Thyroid gland (tissue), 4 donors: ENCODE measurements at places on chromosomes 6 and 20. TPM values are rescaled to one million over a fixed set of nuclear protein-coding genes. Genes with fewer than 3 reads are reported as not detected.

PSORS1C2 gene
- not detected for total RNA-seq

DNA sequence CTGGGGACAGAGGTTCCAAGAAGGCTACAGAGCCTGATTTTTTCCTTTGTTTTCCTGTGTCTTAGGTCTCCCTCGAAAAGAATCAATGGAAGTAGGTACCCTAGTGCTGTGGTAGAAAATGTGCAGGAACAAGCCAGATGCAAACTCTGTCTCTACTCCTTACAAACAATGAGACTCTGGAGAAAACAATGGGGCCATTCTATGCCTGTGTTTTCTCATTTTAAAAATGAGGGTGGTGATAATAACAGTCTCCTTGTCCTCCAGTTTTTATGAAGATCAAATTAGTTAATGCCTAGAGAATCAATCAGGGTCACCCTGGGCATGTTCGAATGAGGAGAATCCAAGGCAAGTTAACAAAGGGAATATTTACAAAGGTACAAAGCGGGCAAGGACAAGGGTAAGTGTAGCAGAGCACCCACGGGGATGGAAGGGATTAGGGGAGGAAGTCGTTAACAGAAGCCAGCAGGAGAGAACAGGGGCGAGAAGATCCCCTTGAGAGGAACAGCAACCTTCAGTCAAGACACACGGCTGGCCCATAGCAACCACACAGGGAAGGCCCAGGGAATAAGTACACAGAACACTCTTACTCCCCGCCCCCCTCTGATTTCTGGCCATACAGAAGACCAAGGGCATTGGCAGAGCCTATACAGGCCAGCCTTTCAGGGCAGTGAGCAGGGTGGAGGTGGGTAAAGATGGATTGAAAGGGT, 342.8 kb downstream of the PTPRT start:
- DNase-seq = no peak

GRCh38 chr6:78538002-78538401, 329.3 kb upstream of the IRAK1BP1 start:
- no peak for DNase-seq

DNA sequence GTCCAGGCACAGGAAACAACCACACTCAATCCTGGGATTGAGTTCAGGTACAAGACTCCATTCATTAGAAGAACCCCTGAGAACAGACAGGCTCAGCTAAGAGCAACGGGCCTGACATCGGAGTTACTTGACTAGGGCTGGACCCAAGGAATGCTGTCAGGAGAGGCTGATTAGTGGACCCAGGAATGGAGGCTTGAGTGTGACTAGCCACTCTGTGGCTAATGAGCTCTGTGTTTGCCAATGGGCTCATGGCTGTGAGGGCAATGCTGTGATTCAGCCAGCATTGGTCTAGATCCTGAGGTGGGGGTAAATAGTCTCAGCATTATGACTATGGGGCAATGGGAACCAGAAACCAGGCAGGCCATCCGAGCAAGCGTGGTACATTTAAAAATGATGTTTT, 71.8 kb downstream of the RIOK1 start:
- DNase-seq = no peak

GRCh38 chr6:39933669-39934130, 562 bp downstream of the MOCS1 start:
- no peak for DNase-seq

AVP gene
- not detected for total RNA-seq

GRCh38 chr6:118514689-118515088, 33.4 kb upstream of the PLN start:
- no peak for DNase-seq

DNA sequence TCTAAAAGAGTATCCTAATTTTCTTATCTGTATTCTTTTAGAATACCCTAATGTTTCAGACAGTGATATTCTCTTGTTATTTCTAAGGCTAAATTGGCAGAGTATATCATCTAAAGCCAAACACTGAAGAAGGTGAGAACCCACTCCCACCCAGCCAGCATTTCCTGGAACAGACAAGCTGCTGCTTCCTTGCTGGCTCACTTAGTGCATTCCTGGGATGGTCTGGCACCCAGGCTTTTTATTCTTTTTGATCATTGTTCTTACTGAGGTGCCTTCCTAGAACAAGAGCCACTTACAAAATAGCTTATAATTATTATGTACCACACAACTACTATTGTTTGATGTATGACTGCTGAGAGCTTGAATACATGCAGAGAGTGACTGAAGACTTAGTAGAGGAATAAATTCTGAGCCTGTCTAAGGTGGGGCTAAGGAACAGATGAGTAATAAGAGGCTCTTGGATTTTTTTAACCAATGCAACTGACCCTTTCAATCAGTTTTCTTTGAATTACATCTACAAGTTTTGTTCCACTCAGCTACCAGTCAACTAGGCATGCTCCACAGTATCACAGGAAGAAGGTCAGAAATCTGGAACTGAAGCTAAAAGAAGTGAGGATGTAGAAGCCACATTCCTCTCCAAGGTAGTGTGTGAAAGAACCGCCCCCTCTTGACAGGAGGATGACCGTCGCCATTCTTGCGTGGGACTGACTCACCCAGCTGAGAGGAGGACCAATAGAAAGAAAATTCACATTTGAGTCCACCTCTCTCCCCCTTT, 30.1 kb downstream of the PRPH2 start:
- peak; percentile 85 for DNase-seq

TMEM244 gene
- not detected for total RNA-seq

GRCh38 chr6:17493286-17493685, 99.9 kb downstream of the CAP2 start:
- DNase-seq = no peak

DNA sequence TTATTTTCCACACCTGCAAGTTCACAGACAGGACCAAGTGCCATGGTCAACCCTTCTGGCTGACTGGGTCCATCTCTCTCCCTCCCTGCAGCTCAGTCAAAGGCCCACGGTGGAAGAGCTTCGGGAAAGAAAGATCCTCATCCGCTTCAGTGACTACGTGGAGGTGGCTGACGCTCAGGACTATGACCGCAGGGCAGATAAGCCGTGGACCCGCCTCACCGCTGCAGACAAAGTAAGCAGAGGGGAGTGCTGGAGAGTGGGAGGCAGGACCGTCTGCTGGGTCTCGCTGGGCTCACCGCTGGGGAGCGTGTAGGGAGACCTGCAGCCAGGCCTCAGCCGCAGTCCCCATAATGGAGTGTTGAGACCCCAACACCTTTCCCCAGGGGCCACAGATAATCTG, 45.0 kb downstream of the TBC1D7 start:
- no peak for DNase-seq

- no peak for DNase-seq
Measured at GRCh38 chr6:166438211-166438861, 55.6 kb upstream of the MPC1 start.

DNA sequence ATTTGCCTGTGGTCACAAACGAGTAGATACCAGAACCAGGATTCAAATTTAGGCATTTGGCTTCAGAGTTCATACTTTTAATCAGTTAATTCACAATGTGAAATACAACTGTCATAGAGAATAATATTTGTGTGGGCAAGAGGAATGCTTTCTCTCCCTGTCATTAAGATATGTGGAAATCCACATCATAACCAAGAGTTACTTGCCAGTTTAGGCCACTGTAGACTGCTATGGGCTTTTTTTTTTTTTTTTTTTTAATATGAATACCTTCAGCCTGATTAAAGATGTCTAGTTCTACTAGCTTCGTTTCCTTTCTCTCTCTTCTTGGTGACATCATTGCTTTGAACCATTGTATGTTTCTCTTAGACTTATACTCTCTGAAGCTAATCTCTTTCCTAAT, 244.9 kb downstream of the ZFAND3 start:
- no peak for DNase-seq

- DNase-seq = no peak
Measured at GRCh38 chr6:42394151-42394550, 57.6 kb downstream of the TRERF1 start.

- DNase-seq = no peak
Measured at GRCh38 chr6:49649988-49650387, 13.3 kb upstream of the RHAG start.

GRCh38 chr20:38859070-38859690, 53.7 kb downstream of the PPP1R16B start:
- no peak for DNase-seq

- peak; percentile 21 for DNase-seq
Measured at GRCh38 chr6:133768656-133769295, 120.1 kb upstream of the TCF21 start.

- no peak for DNase-seq
Measured at GRCh38 chr6:133807501-133807900, 81.4 kb upstream of the TCF21 start.

TRIM15 gene
- total RNA-seq = not detected

GRCh38 chr6:138089325-138089724, 17.9 kb downstream of the PERP start:
- DNase-seq = no peak

- DNase-seq = no peak
Measured at GRCh38 chr6:117502580-117502979, 20.1 kb downstream of the DCBLD1 start.

- no peak for DNase-seq
Measured at GRCh38 chr6:46993846-46994245, 48.3 kb downstream of the ADGRF1 start.

TNF gene
- total RNA-seq = not detected

DNA sequence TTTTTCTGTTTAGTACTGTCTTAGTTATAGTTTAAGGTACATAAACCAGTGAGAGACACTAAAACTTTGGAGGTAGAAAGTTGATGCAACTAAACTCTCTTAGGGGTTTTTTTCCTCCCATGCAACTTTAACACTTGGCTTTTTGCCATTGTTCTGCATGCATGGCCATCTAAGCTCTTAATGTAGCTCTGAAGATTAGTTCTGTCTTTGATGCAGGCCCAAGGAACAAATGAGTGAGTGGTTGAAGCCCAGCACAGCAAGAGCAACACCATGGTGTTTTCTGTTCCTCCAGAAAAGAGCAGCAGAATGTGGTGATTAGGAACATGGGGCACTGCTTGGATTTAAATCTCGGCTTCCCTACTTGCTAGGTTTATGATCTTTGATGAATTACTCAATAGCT, 89.3 kb downstream of the L3MBTL3 start:
- no peak for DNase-seq

- peak; percentile 64 for DNase-seq
Measured at GRCh38 chr6:144931172-144932035, 646.3 kb downstream of the UTRN start.

BPIFB1 gene
- total RNA-seq = not detected

DNA sequence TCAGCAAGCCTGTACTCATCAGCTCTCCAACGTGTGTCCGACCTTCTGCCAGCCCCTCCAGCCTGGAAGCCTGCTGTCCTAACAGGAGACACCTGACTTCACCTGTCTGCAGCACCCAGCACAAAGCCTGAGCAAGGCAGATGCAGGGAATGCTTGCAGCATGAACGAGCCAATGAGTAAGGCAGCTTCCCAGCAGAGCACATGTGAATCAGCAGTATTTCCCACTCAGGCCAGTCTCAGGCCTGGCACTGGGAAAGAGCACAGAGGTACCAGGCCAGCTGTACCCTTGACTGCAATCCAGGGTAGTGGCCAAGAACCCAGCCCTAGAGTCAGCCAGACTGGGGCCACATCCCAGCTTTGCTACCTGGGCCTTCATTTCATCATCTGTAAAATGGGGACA, 120.8 kb downstream of the MAFB start:
- peak; percentile 26 for DNase-seq

SEMG1 gene
- not detected for total RNA-seq

DNA sequence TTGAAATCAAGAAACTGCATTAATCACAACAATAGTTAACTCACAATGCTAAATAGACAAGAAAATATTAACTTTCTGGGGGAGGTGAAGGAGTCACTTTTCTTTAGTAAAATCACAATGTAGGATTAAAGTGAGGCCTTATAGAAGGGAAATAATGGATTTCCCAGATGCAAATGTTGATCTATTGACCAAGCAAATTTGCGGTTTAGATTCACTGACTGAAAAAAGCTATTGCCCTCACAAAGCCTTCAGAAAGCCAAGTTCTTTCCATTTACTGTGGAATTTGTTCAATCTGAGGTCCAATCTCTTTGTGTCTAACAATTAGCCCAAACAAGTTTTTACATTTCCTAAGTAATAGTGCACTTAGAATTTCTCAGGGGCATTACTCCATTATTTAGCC, 95.1 kb upstream of the PTCHD4 start:
- DNase-seq = no peak

PTCRA gene
- total RNA-seq = not detected

EBF4 gene
- total RNA-seq = 24.2 TPM

- peak; percentile 83 for DNase-seq
Measured at GRCh38 chr6:129314575-129314974, 395.4 kb downstream of the ARHGAP18 start.

HLA-DRA gene
- 162 TPM for total RNA-seq

DNA sequence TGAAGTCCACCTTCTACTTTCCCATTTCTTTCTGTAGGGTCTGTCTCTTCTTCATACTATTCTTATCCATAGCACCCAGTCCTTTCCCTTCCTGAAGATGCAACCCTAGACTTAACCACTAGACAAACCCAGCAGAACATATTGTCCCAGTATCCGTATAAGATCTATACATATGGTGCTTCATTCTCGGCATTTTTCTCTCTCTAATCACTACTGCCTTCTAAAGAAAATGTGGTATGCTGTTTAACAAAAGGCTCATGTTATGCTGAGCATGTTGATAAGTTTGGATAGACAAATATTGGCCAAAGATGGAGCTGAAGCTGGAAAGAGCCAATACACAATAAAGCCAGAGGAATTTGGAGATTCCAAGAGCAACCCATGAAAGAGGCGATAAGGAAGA, 212.6 kb downstream of the MAFB start:
- no peak for DNase-seq
